ENCODE measurements at places on chromosomes 13 and 19.

- peak; percentile 64 for DNase-seq
Observed at GRCh38 chr13:112968910-112969691, at the start of gene MCF2L. MCF2L (plus strand) TSS chr13:112969214; CDS start chr13:112969380, 166 bp downstream.

DNA sequence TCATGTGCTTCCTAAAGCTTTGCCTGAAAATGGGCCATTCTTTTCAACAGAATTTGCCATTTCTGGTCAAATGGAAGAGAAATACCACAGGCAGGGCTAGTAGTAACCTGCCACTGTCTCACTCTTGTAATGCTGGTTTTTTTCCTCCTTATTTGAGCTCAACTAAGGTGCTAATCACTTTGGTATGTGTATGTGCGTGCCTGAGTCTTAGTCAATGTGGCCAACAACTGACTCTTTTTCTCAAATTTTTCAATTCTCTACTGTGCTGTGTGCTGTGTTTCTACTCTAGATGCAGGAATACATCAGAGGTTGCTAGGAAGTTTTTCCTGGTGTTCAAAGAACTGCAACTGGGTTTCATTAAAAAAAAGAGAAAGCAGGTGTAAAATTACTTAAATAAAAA lies 870.2 kb downstream of the EFNB2 start:
- no peak for DNase-seq

DNA sequence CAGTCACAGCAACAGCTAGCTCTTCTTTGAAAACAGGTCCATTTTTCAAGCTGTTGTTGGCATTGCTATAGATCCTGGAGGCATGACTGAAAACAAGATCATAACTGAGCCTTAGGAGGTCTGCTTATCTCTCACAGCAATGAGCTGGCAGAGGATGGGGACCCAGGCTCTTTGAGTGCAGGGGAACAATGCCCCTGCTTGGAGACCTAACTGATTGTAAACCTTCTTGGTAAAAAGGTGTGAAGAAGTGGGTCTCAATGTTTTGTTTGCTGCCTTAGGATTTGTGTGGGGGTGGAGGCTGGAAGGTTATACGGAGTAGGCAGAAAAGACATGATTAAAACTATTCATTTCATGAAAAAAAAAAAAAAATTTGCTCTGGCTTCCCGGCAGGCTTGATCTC lies 94.6 kb downstream of the EFNB2 start:
- DNase-seq, result no peak

DNA sequence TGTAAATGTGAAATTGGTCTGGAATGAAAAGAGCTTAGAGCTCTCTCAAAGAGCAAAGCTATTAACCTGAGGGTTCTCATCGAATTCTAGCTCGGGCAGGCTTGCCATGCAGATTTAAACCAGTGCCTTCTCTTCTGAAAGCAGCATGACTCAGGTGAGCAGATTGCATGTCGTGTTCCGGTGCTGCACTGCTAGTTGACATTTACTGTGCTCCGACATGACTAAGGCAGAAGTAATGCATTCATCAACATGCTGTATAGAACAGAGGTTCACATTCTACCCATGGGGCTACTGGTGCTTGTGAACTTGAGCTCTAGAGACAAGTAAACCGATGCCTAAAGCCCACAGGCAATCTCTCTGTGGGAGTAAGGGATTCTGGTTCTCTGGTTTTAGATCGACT lies 947.7 kb downstream of the EFNB2 start:
- DNase-seq, result no peak

DNA sequence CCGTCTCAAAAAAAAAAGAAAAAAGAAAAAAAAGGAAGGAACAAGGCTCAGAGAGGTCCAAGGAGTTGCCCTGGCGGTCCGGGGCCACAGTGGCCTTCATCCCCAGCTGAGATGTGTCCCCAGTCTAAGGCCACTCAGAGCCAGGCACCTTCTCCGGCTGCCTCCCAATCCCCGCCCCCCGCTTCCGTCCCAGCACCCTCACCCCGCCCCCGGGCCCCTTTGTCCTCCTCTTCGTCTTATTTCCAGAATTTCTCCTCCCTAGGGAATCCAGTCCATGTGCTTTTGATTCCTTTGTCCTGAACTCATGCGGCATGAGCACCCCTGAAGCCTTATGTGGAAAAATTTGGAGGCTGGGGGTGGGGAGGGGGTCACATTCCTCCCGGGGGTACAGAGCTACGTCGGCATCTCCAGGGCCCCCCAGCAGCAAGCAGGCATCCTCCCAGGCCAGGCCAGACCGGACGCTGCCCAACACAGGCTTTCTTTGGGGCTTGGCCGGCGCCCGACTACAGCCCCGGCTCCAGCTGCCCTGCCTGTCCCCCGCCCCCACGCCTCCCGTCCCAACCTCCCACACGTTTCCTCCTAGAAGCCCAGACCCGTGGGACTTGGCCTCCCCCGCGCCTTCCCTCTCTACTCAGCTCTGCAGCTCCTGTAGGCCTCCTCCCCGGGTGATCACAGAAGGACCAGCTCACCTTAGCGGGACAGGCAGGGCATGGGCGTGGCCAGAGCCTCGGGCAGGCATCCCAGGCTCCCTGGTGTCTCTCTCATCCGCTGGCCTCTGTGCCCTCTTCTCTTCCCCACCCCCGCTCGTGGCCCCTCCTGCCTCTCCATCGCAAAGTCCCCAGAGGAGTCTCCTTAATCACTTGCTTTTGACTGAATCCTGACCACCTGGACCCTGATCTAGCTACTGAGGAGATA lies 17.8 kb upstream of the ADGRE5 start:
- peak; percentile 78 for DNase-seq

- DNase-seq, result no peak
Observed at GRCh38 chr13:34611671-34612070, 330.4 kb upstream of the NBEA start.

DNA sequence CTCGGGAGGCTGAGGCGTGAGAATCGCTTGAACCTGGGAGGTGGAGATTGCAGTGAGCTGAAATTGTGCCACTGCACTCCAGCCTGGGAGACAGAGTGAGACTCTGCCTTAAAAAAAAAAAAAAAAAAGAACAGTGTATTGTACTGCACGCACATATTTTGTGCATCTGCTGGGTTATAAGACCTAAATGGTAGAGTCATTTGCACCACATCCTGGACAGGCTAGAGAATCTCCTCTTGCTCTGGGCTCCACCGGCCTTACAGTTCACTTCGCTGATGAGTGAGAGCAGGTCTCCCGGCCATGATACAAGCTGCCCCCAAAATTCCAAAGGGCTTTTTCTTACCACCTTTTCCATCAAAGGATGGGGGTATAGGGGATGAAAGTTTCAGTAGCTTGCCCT lies 7.2 kb upstream of the SAE1 start:
- no peak for DNase-seq

Data from mucosa of descending colon (tissue), 3 donors.